ENCODE measurements at places on chromosomes 7 and 10.

GRCh38 chr10:106493751-106494150 lies 670.8 kb downstream of the SORCS1 start:
- DNase-seq, result no peak

GRCh38 chr10:116073001-116073400 lies 200.0 kb downstream of the GFRA1 start:
- no peak for DNase-seq

- no peak for DNase-seq
These were observed 202.8 kb downstream of the IPMK start for GRCh38 chr10:58064714-58065528.

- no peak for DNase-seq
These were observed 495.2 kb downstream of the GLRX3 start for GRCh38 chr10:130631142-130632096.

DNA sequence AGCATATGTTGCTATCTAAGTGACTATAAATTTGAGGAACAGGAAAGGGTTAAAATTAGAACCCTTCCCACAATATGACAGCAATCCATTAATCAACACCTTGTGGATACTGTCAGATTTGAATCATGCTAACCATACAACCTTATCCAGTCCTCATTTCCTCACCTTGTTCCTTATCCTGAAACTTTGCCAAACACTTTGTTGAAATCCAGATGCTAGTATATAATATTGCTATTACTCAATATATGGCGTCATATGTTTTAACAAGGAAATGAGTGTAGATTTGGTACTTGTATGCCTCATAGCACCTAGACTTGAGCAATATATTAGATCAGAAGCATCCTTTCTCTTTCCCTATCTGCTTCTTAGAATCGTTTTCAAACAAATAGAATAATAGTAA lies 66.3 kb upstream of the SLC25A13 start:
- no peak for DNase-seq

DNA sequence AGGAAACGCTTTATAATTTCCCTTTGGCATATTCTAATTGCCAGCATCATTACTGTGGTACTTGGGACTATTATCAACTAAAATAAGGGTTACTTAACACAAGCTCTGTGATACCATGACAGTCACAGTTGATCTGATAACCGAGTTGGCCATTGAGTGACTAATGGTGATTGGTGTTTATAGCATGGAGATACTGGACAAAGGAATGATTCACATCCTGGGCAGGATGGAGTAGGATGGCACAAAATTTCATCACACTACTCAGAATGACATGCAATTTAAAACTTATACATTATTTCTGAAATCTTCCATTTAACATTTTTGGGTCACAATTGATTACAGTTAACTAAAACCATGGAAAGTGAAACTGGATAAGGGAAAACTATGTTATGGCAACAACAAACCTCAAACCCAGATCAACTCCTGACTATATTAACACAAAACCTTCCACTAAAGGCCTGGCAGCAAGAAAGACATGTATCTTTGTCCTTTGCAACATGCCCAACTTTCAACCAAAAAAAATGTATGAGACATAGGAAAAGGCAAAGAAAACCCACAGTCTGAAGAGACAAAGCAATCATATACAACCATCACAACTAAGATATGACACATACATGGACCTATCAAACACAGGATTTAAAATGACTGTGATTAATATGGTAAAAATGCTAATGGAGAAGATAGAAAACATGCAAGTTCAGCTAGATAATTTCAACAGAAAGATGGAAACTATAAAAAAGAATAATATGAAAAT lies 208.5 kb upstream of the NRP1 start:
- no peak for DNase-seq

DNA sequence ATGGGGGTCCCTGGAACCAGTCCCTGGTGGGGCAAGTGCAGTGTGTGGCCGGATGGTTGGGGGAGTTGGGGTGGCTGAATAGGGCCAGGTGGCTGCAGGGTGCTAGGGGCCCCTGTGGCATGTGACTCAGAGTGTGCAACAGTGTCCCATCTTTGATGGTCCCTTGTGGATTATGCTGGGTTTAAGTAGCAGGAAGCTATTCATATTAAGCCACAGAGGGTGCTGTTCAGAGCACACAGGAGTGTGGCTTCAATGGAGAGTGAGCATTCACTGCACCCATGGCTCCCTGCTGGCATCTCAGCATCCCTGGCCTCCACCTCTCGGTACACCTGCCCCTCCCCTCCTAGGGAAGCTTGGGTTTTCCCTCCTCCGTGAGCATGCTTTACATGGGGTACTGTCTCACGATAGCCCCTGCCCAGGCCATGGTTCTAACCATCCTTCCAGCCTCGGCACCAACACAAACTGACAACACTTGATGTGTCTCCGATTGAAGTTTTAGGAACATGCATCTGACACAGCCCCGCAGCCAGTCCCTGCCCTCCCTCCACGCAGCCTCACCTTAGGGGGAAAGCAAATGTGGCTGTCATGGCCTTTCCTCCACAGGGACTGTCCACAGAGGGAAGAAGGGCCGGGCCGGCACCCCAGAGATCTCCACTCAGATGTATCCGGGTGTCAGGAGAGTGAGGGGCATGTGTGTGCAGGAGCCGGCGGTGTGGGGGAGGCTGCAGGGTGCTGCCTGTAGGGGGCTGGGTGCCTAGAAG lies 30.4 kb upstream of the PPIF start:
- DNase-seq, result no peak

- no peak for DNase-seq
These were observed 42.8 kb downstream of the ARHGAP21 start for GRCh38 chr10:24680647-24681524.

GRCh38 chr7:147756300-147756699 lies 834.3 kb upstream of the C7orf33 start:
- no peak for DNase-seq

DNA sequence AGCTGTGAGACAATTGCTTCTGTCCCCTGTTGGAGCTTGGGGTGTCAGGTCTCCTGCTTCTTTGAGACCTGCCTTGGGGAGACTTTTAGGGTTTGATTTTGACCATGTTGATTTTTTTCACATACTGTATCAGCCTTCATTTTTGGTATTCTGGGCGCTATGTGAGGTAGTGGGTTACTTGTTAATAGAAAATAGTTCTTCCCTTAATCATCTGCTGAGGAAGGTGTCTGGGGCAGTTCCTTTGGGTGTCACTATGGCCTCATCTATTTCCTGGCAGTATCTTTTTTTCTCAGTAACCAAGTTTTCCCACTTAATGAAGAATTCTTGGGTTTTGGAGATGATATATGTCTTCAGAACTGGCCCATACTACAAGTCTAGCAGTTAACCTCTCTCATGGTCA lies 4.6 kb upstream of the NOLC1 start:
- DNase-seq, result no peak

DNA sequence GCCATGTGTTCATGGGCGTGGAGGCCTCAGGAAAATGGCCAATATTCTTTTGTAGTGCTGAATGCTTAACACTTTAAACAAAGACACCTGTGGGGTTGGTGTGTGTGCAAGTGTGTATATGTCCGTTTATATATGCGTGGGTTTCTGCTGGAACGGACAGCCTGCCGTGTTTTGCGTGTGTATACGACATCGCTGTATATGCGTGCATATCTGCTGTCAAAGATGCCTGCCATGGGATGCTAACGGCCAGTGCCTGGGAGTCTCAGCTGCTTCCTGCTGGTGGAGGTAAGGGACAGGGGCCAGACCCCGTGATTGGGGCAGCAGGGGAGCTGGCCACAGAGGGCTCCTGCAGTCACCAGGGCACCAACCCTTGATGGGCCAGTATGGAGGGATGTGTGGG lies 216.3 kb upstream of the SHH start:
- no peak for DNase-seq

DNA sequence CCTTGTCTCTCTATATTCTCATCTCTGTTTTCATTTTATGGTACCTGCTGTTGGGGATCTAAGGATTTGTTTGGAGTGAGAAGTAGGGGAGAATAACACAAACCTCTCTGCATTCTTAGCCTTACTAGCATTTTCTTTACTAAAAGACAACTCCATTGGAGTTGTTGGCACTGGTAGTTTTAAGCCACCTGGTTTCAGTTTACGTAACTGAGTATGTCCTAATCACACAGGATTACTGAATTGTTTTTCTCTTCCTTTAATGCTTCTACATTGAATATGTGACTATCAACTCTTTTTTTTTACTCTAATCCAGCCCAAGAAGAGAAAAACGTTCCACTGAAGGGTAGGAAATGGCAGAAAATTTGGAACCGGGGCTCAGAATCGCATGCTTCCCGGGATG lies 30.0 kb upstream of the TRIL start:
- DNase-seq, result no peak

GRCh38 chr10:71553432-71553831 lies 156.7 kb downstream of the CDH23 start:
- DNase-seq, result no peak
